ENCODE measurements at places on chromosomes 3 and 15.

DNA sequence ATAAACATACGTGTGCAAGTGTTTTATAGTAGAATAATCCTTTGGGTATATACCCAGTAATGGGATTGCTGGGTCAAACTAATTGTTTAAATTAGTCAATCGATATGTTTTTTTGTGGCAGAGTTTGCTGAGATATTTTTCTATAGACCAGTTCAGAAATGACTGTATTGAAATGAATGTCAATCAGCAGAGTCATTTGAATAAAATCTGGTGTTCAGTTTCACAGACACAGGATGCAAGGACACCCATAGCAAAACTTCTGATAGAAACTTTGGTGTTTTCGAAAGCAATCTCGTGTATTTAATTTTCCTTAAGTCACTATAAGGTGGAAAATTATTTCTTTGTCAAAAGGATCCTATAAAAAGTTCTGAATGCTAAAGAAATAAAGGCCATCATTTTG, 434.4 kb downstream of the RAP2B start:
- no peak for DNase-seq

GRCh38 chr15:77738441-77739302, 106.0 kb upstream of the LINGO1 start:
- no peak for DNase-seq

DNA sequence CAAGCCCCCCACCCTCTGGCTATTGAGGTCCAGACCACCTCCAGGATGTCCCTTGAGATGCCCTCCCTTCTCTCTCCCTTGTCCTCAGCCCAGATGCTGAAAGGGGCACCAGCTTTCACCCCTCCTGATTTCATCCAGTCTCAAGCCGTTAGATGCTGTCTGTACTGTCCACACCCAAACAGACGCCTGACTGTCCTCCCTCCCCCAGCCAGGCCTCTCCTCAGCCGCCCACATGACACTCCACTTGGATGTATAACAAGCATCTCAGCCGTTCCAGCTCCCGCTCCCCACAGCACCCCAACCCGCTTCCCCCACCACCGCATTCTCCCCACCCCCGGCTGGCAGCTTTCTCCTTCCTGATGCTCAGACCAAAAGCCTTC, 25.0 kb upstream of the CYP11A1 start:
- no peak for DNase-seq

DNA sequence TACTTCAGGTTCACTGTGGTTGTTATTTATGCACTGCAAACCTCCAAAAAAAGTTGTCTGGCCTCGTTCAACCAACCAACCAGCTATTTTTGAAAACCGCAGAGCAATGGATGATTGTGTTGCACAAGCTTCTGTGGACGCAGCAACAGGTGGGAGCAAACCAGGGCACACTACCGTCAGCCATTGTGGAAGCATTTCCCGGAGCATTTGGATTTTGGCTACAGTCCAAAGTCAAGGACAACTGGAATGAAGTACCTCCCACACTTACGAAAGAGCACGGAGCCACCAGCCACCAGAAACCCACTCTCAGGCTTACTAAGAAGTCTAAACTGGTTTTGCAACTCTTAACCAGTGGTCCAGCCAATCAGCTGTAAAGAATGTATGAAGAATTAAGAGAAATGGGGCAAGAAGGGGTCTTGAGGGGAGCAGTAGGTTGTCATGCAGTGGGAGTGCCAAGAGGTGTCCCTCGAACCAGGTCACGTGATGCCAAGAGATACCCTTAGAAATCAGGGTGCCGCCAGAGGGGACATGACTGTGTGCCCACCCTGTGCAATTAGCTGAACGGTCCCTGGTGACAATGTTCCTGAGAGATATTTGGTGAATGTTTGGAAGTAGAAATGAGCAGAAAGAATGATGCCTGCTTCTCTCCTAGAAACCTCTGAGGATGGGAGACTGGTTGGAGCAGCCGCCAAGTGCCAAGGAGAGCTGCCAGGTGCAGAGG, 68.9 kb upstream of the PCSK6 start:
- DNase-seq = no peak

DNA sequence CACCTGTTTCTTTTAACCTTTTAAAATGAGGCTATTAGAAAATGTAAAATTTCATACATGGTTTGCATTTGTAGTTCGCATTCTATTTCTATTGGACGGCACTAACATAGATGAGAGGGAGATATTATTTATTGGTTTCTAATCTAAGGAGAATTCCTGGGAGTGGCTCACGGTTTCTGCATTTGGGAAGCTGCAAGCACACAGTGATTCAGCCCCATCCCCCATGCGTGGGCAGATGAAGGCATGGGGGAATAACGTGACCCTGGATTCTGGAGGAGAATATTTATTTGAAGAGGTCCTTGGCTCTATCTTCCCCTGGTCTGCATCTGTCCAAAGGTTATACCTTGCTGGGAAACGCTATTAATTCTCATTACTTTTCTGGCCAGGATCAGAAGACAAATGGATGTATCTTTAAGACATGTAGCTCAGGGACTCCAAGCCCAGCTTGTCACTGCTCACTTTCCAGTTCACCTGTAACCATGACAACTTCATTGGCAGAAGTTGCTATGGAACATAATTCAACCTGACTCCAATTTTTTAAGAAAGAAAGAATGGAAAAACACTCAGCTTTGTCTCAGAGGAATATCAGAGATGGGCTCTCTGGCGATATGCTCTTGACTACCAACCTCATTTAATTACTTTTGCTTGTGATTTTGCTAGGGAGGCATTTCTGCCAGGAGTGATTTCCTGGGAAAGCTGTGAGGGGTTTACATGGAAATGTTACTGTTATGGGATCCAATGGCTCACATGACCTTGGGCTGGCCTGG, 27.2 kb upstream of the POMGNT2 start:
- DNase-seq = no peak

DNA sequence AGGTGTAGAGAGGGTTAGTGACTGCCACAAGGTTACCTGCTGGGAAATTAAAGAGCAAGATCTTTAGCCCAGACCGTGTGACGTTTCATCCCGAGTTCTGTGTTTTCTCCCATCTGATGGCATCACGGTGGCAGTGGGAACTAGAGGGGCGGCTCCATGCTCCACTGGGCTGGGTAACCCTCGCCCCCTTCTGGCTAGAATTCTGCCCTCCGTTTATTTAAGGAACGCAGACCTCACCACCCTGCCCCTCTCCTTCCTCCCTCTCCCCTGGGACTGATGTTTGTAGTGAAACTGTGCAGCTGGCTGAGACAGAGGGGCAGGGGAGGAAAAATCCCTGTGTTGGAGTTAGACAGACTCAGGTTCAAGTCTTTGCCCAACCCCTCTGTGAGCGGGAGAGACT, 65.6 kb downstream of the ITGA11 start:
- no peak for DNase-seq

GRCh38 chr3:41683666-41684350, 278.1 kb downstream of the ULK4 start:
- DNase-seq = no peak

- DNase-seq = no peak
Measured at GRCh38 chr3:147419781-147420224, 10.6 kb downstream of the ZIC1 start.

GRCh38 chr3:111362381-111363009, 179.5 kb upstream of the CD96 start:
- no peak for DNase-seq

DNA sequence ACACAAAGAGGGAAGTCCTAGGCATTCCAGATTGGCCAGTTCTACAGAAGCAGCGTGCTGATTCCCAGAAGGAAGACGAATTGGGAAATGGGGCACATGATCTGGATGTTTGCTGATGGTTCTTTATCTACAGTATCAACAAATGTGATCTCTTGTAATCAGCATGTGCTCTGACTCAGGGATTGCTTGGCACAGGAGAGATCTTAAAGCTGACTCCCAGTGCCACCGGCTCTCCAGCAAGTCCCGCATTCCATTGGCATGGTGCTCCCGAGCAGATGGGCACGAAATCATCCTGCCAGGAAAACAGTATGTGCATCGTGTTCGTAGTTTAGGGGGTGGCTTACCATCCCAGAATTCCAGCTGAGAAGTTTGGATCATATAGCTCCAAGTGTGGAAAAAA, 259.9 kb upstream of the NR2F2 start:
- DNase-seq = no peak

DNA sequence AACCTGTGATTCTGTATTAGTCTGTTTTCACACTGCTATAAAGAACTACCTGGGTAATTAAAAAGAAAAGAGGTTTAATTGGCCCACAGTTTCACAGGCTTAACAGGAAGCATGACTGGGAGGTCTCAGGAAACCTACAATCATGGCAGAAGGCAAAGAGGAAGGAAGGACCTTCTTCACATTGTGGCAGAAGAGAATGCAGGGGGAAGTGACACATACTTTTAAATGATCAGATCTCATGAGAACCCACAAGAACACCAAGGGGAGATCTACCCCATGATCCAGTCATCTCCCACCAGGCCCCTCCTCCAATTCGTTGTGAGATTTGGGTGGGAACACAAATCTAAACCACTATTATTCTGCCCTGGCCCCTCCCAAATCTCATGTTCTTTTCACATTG, 6.1 kb downstream of the ZKSCAN7 start:
- no peak for DNase-seq

- no peak for DNase-seq
Measured at GRCh38 chr3:154176036-154176435, 54.8 kb downstream of the ARHGEF26 start.

DNA sequence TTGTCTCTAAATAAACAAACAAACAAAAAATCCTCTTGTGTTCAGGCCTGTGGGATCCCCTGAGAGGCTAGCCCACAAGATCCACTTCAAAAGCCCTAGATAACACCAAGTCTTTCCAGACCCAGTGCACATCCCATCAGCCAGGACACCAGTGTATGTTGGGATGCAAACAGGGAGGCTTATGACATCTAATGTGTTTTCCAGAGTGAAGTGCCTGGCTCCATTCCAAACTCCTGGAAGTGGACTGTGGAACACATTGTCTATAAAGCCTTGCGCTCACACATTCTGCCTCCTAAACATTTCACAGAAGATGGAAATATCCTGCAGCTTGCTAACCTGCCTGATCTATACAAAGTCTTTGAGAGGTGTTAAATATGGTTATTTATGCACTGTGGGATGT, 57.0 kb downstream of the MLH1 start:
- DNase-seq = no peak

DNA sequence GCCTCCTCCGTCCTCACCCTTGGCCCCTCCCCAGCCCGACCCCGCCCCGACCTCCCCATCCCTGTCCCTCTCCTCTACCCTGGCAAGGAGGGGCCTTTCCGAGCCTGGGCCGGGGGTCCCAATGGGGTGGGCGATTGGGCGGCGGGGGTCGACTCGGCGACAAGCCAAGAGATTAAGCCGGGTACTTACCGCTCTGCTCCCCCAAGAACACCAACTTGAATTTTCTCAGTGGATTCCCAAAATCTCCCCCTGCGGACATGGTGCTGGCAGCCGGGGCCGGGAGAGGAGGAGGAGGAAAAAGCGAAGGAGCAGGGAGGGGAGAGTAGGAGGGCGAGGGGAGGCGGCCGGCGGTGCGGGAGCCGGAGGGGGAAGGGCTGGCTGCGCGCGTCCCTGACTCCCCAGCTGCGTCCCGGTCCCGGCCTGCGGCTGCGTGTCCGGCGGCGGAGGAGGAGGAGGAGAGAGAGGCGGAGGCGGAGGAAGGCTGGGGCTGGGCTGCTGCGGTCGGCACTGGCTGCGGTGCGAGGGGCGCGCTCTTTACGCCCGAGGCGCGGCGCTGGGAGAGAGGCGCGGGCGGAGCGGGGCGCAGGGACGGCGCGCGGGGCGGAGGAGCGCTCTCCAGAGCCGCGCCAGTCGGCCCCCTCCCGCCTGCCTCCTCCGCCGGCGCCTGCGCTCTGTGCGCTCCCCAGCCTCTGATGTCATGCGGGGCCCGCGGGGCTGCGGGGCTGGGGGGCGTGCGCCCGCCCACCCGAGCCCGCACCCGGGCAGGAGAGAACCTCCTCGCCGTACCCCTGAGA, at the start of gene RAB6B:
RAB6B (minus strand) TSS at position 675 of the 794 bp plus-strand sequence; CDS start at position 259, 416 bp downstream.
- DNase-seq = no peak

DNA sequence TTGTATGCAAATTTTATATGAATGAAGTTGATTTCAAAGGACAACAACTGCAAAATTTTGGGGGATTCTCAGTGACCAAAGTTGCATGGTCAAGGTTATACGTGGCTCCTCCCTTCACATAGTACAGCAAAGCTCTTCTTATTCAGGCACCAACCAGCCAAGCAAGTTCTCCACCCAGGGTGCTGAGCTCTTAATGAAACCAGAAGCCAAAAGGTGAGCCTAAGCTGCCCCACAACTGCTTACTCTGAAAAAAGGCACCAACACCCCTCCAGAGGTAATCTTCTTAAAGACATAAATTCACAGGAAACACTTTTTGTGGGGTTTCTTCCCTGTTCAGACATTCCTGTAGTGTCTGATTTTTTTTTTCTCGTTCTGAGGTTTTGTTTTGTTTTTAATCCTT, 106.1 kb upstream of the GMNC start:
- no peak for DNase-seq

DNA sequence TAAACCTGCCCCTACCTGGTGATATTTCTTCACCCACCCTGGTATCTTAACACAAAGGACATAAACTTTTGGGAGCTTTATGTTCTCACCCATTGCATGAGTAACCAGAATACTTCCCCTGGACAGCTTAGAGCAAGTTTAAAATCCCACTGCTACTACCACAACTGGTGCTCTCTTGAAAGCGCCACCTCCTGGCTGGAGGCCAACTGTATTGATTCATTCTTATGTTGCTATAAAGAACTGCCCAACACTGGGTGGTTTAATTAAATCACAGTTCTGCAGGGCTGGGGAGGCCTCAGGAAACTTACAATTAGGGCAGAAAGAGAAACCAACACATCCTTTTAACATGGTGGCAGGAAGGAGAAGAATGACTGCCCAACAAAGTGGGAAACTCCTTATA, 592.4 kb downstream of the EPHA3 start:
- no peak for DNase-seq

- DNase-seq = no peak
Measured at GRCh38 chr3:152172460-152172859, 96.3 kb upstream of the MBNL1 start.

DNA sequence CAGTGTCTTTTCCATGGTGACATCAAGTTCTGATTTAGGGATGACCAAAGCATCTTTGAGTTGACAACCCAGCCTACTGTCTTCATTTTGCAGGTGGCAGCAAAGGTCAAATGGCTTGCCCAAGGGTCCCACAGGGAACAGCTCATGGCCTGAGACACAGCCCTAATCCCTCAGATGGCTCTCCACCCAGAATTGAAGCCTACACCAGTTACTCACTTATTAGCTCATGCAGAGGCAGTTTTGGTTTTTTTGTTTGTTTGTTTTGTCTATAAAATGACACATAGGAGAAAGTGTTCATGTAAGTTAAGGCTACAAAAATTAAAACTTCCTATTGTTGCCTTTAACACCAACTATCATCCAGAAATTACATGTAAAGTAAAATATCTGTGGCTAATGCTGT, 167.9 kb downstream of the OSBPL10 start:
- DNase-seq = no peak

GRCh38 chr3:170414202-170414663, 4.4 kb upstream of the CLDN11 start:
- DNase-seq = no peak

DNA sequence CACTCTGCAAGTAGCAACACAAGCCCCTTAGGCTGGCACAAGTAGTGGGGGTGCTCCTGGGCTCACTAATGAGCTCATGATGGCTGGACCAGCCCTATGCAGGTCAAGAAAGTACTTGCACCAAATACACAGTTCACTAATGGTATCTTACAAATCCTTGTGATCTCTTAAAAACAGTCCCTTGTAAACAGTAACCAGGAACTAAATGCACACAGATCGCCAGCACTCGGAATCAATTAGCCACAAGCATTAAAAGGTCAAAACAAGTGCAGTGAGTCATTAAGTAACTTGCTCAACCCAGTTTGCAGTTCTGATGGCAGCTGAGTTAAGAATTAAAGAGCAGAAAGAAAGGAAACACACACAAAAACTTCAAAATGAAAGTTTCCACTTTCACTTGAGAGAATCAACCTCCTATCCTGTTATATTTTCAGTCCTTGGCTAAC, 43.2 kb downstream of the ARHGEF3 start:
- DNase-seq = no peak

- no peak for DNase-seq
Measured at GRCh38 chr15:40325700-40326099, 2.2 kb downstream of the INAFM2 start.
